ENCODE measurements at places on chromosomes 5 and 9.

GRCh38 chr5:147481874-147482705 lies 27.8 kb downstream of the DPYSL3 start:
- no peak for DNase-seq

DNA sequence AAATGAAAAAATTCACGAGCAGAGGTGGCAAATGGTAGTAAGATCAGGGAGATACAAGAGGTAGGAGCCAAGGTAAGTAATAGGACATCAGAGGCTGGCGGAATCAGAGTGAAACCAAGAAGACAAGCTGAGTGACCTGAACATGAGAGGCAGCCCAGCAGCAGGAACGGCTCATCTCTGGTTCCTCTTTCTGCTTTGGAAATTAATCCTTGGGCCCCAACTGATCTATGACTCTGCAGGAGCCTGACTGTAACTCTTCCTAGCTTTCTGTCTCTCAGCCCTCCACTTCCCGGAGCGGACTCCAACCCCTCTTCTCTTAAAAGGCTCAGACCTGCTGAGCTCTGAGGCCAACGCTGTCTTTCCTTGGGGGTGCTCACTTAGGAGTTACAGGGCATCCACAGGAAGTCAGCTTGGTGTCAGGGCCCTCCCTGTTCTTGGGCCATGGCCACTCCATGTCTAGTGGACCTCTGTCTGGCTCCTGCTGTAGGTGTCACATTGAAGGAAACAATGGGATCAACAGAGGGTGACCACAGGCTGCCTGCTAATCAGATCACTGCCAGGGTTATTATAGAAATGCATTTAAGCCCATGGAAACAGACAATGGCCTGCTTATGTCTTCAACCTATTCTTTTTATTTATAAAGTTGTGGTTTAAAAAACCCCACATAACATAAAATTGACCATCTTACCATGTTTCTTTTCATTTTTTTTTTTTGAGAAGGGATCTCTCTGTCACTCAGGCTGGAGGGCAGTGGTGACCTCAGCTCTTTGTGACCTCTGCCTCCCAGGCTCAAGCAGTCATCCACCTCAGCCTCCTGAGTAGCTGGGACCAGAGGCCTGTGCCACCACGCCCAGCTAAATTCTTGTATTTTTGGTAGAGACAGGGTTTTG lies 22.5 kb upstream of the SHB start:
- no peak for DNase-seq

GRCh38 chr5:35853631-35854030 lies 3.1 kb upstream of the IL7R start:
- no peak for DNase-seq

- DNase-seq = no peak
Measured at GRCh38 chr5:101393795-101394450, 490.8 kb upstream of the ST8SIA4 start.

DNA sequence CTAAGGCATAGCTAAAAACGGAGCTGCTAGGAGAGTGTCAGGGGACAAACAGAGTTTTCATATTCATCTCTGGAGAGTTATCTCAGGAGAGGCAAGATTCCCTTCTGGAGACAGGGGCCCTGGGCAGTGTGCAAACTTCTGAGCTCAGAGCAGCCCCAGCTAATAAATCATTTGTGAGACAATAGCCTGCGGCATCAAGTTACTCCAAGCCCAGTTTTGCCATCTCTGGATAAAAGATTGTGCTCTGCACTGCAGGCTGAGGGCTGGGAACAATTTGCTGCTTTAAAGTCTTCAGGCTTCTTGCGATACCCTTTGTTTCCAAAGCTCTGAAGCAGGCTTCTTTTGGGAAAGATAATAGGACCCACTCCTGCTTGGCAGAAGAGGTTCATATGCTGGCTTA lies 164.3 kb upstream of the BRINP1 start:
- no peak for DNase-seq

DNA sequence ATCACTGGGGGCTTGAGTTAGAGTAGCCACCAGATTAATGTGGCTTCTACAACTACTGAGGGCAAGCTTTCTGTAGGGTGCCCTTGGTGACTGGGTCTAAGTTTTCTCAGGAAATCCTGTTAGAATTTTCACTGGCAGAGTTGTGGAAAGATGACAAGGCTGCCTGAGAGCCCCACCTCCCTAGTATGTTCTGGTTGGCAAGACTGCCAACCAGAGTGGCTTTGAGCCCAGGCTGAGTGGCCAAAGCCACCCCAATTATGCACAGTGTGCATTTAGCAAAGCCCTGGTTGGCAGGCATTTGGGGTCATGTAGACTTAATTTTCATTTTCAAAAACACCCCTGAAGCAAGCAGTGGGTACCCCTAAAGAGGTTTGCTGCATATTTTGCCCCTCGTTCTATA lies 136.7 kb upstream of the HAPLN1 start:
- no peak for DNase-seq

DNA sequence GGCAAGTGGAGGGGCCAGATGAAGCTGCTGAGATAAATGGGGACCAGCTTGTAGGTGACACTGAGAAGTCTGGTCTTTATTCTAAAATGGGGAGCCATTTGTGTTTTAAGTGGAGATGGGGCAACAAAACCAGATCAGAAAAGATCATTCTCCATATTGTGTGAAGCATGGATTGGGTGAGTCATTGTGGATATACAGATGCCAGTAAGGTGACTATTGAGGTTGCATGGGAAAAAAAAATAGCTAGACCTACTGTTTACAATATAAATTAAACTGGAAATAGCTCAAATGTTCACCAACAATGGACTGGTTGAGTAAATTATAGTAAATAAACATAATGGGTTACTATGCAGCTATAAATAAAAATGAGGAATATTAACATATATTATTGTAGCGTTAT lies 5.4 kb upstream of the MAP1B start:
- no peak for DNase-seq

DNA sequence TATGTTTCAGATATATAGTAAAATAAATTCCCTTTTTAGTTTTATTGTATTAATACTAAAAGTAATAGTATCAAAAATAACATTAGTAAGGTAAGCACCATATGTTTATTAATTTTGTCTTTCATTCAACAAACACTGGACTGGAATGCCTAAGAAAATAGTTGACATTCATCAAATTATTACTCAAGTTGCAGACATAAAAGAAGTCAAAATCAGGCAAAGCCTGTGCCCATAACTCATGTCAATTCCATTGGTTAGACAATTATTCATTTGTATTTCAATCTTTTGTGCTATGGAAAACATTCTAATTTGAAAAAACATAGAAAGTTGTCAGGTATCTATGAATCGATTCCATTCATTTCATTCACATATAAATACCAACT lies 158.9 kb downstream of the CEMIP2 start:
- DNase-seq = no peak

DNA sequence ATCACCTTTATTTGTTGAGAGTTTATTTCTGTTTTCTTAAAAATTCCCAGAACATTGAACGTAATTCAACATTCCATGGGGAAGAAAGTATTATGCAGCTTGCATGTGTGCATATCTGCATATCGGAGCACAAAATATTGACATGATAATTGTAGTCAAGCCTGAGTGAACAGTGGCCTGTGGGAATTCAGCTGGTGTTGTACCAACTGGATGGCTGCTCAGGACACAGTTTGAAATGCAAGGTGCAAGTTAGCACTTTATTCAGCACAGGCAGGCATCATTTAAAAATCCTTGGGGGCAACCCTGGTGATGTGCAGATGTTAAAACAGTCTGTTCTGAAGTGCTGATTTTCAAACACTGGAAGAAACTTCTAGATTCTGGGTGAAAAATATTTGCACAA lies 82.4 kb downstream of the CNTLN start:
- no peak for DNase-seq

DNA sequence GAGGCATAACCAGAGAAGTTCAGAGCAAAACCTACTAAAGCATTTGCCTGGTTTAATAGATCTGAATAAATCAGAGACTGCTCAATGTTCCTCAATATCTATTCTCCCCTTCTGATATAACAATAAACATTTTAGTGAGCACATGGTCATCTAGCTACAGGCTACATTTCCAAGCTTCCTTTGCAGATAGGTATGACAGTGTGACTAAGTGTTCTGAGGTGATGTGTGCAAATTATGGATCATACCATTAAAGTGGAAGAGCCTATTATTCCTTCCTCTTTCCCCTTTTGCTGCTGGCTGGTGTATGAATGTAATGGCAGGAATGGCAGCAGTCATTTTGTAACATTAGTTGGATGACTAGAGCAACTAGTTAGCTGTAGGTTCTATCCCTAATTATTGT lies 285.8 kb upstream of the RASA1 start:
- no peak for DNase-seq

GRCh38 chr9:92982130-92982529 lies 34.8 kb downstream of the FGD3 start:
- no peak for DNase-seq

DNA sequence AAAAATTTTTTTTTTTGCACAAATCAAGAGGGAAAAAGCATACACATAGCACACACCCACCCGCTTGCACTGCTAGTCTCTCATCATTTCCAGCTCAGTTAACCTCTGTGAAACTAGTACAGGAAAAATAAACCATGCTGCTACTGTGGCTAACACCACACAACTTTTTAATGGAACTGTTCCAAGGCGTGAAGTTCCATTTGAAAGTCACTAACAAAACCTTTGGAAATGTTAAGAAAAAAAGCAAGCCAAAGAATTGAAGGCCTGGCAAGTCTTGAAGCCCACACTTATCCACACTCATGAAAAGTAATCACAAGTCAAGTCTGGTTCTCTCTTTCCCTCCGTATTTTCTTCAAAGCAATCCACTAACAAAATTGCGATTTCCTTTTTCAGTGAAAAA lies 116.3 kb downstream of the FANCC start:
- no peak for DNase-seq

GRCh38 chr5:89011778-89012711 lies 129.1 kb upstream of the MEF2C start:
- no peak for DNase-seq

GRCh38 chr5:1295650-1296037 lies 776 bp upstream of the TERT start:
- peak; percentile 70 for DNase-seq

DNA sequence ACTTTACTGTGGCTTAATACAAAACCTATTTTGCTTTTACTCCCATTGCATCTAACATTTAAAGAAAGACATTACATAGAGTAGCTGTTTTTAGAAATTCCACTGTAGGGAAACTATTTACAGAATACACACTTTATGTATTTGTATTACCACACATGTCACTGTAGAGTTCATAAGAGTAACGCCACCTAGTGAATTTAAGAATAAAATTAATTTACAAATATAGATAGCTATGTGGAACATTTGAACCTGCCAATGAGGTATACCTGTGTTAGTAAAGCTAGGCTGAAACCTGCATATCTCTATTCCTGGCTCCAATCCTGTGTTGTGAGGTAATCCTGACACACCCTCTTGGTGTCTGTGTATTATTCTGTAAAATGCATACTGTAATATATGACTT lies 234.4 kb downstream of the MAST4 start:
- no peak for DNase-seq

- DNase-seq = peak; percentile 94
Measured at GRCh38 chr9:6566409-6567139, 79.0 kb downstream of the GLDC start.

- DNase-seq = no peak
Measured at GRCh38 chr5:67530609-67531255, 334.1 kb upstream of the CD180 start.

- DNase-seq = no peak
Measured at GRCh38 chr5:170095646-170096045, 10.1 kb upstream of the FOXI1 start.

GRCh38 chr5:74135033-74135432 lies 505.5 kb downstream of the ENC1 start:
- DNase-seq = no peak

- no peak for DNase-seq
Measured at GRCh38 chr9:126055381-126055985, 271.1 kb upstream of the MVB12B start.

- DNase-seq = no peak
Measured at GRCh38 chr5:154365823-154366222, 80.0 kb upstream of the SAP30L start.

DNA sequence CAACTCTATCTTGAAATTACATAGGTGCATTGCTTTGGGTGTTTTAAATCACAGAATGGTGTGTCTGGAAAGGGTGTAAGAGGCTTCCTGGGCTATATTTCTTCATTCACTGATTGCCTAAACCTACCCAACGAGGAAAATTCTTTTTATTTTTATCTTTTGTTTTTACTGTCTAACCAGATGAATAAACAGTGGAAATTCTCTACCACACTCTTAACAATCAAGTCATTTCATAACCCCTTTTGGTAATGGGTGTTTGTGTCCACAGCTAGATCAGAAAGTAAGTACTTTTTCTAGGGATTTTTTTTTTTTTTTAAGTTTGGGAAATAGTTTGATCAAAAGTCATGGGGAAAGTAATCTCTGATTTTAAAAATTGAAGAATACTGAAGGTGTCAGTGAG lies 27.6 kb upstream of the C5orf47 start:
- no peak for DNase-seq

DNA sequence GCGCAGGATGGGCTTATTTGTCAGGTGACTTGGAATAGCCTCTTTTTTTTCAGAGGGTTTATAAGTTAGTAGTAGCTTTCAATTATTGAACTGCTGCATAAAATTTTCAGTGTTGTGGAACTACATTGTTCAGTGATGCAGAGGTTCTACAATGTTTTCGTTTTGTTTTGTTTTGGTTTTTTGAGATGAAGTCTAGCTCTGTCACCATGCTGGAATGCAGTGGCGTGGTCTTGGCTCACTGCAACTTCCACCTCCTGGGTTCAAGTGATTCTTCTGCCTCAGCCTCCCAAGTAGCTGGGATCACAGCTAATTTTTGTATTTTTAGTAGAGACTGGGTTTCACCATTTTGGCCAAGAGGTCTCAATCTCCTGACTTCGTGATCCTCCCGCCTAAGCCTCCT lies 22.0 kb downstream of the NUP188 start:
- no peak for DNase-seq

GRCh38 chr9:130171226-130172148 lies 717 bp upstream of the NCS1 start:
- DNase-seq = no peak

GRCh38 chr9:35481347-35481975 lies 8.4 kb upstream of the RUSC2 start:
- no peak for DNase-seq

GRCh38 chr9:99870126-99870525 lies 36.3 kb upstream of the STX17 start:
- no peak for DNase-seq

- DNase-seq = no peak
Measured at GRCh38 chr9:119933191-119933590, 564.0 kb upstream of the BRINP1 start.

GRCh38 chr5:73822989-73823339 lies 197.0 kb downstream of the ARHGEF28 start:
- DNase-seq = no peak

GRCh38 chr5:132887283-132887682 lies 13.8 kb downstream of the LEAP2 start:
- DNase-seq = no peak

DNA sequence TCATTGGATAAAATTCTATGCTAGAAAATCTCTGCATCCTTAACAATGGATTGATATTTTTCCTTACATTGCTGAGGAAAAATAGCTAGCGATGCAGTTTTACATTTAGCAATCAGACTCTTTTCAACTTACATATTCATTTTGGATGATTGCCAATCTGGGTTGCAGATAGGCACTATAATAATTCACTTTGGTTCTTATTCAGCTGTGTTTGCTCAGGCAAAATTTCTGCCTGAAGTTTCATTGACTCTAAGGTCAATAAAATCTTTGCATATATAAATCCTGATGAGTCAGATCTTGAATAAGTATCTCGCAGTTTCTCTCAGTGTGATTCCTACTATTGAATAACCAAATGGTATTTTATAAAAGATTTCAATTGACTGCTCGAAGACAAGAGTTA lies 1105.8 kb downstream of the CDH18 start:
- no peak for DNase-seq

GRCh38 chr5:121640298-121640697 lies 211.4 kb upstream of the FTMT start:
- DNase-seq = no peak

GRCh38 chr9:37969130-37969529 lies 65.2 kb upstream of the SLC25A51 start:
- DNase-seq = peak; percentile 12
